Memory B cell (primary cell): ENCODE measurements at places on chromosomes 6 and 20.

GRCh38 chr6:141169419-141169818, 963.3 kb upstream of the GJE1 start:
- DNase-seq, result no peak

DNA sequence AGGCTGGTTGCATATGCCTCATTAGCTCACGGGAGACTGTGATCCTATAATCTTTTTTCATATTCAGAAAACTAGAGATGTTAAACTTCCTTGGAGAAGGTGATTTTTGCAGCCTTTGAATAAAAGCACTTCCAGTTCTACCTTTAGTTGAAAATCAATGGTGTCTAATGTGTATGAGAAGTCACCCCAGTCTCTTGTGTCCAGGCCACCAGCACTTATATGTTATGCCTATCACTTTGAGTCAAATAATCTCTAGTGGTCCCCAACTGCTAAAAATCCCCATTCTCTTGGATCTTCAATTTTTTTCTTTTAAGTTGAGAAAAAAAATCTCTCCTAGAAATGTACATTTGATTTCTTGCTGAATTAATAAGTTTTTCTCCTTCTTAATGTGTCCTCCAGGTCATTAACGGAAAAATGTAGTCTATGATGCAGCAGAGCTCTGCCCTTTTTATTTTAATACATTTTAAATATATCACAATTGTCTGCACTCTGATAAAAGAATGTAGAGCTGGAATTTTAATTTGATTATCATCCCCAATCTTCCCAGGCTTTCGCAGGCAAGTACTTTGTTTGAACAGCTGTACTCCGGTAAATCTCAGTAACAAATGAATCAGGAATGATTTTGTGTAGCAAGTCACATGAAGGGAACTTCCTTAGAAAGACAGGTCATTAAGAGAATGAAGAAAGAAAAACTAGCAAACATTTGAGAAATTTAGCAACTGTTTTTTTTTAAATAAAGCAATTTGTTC, 147.0 kb downstream of the SOX4 start:
- DNase-seq, result no peak

GRCh38 chr6:159169557-159170332, 545 bp downstream of the FNDC1 start:
- peak; percentile 34 for DNase-seq

- no peak for DNase-seq
These were observed 58.4 kb downstream of the SYTL3 start for GRCh38 chr6:158708239-158708638.

DNA sequence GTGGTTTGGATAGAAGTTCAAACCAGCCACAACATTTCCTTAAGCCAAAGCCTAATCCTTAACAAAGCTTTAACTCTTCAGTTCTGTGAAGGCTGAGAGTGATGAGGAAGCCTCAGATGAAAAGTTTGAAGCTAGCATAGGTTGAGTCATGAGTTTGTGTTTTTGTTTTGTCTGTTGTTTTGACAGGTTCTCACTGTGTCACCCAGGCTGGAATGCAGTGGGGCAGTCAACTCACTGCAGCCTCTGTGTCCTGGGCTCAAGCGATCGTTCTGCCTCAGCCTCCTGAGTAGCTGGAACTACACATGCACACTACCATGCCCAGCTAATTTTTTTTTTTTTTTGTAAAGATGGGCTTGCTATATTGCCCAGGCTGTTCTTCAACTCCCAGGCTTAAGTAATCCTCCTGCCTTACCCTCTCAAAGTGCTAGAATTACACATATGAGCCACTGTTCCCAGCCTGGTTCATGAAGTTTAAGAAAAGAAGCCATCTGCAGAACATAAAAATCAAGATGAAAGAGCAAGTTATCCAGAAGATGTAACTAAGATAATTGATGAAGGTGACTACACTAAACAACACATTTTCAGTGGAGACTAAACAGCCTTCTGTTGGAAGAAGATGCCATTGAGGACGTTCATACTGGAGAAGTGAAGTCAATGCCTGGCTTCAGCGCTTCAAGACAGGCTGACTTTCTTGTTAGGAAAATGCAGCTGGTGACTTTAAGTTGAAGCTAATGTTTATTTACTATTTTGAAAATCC, 96.2 kb downstream of the SMAP1 start:
- DNase-seq, result no peak
